ENCODE measurements at places on chromosomes 4 and X.
A peak's percentile ranks its signal among the peaks of the same experiment; 100 is the strongest.

GRCh38 chrX:71532078-71532752 lies 689 bp upstream of the OGT start:
- DNase-seq: peak; percentile 45

GRCh38 chr4:89258506-89258905 lies 49.1 kb downstream of the GPRIN3 start:
- DNase-seq: no peak

GRCh38 chr4:165393051-165393450 lies 14.2 kb downstream of the CPE start:
- no peak for DNase-seq

GRCh38 chr4:161585011-161585410 lies 578.8 kb downstream of the FSTL5 start:
- DNase-seq: no peak

DNA sequence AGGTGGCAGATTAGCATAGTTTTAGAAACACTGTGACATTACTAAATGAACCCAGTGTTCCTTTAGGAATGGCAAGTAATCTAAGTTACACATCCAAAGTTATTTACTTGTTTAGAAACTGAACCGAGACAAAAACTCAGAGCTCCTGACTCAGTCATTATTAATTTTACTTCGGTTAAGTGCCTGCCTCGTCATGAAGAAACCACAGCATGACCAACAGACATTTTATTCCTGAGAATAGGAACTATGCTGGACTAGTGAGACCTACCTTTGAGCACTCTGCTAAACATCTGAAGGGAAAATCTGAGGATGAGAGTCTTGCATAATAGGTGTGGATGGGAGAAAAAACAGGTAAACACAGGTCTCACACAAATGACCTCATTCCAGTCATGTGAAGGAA lies 2.5 kb downstream of the BEX1 start:
- no peak for DNase-seq

DNA sequence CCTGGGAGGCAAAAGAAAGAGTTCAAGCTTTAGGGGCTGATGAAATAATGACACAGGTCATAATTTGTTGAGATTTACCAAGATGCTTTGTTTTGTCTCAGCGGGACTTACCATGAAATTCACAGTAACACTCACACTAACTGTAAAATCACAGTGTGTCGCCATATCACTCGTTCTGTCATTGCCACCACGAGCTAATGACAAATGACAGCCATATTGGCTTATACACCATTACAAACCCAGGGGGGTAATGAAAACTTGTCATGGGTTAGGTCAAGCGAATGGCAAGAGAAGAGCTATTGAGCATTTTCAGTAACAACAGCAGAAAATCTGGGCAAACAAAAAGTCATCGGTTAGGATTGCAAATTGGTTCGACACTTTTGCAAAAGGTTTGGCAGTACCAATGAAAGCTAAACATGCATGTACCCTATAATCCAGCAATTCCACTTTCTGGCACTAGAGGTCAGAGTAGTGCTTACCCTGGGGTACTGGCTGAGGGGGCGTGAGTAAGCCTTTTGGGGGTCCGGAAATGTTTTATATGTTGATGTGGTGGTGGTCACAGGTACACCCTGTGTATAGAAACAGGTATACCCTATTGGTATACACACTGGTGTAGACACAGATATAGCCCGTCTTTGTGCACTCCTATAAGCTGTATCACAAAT lies 83.9 kb upstream of the RAI2 start:
- DNase-seq: peak; percentile 32

DNA sequence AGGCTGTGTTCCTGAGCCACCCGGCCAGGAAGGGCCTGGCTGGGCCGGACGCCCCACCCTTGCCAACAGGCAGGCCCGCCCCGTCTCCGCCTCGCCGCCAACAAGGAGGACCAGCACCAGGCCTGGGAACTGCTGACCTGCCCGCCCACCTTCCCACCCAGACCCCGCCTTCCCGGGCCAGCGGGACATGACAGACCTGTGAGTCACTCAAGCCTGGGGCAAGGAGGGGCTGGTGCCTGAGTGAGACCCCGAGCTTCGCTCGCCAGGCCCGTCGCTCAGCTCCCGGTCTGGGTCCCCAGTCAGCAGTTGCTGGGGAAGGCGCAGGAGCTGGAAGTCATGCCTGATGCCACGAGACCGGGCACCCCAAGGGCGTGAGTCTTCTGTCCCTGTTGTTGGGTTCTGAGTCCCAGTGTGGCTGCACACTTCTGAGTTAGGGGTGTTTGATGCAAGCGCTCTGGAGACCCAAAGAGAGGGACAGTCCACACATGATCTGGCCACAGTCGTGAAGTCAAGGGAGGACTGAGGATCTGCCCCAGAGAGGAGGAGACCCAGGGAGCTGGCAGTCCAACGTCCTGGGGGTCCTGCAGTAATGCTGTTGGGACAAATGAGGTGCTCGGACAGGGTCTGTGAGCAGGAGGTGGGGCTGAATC lies at the start of gene DNASE1L1:
TSS of gene DNASE1L1 (minus strand) at position 33 of the 650 bp plus-strand sequence. CDS start 3,686 bp downstream, outside the sequence.
- DNase-seq: no peak

DNA sequence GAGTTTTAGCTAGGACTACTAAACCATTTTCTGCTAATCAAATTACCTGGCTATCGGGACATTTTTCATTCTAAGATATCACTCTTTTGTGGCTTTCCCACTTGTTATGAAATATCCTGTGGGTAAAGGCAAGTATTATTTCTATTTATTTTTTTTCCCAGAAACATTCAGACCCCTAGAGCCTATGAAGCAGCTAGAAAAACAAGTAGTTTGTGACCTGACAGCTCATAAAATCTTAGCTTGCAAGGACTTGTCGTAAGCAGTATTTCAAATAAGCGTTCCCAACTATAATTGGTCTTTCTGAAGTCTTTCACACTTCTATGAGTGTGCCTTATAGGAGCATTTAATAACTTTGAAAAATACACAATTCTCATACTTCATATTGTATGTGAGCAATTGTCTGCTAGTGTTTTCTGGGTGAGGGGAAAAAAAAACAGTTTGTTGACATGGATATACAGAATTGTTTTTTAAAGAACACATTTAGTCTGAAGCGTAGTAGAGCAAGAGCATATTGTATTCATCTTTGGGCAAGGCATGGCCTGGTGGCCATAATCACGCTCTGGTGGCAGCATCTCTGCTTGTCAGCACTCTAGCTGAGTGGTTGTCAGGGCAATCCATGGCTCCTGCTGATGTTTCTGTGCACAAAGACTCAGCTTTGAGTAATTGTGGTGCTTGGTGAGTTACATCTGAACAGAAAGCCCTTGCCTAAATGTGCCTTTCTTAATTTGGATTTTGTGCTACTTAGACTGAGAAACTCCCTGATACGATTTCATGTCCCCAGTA lies 2.6 kb downstream of the MCUB start:
- peak; percentile 38 for DNase-seq

DNA sequence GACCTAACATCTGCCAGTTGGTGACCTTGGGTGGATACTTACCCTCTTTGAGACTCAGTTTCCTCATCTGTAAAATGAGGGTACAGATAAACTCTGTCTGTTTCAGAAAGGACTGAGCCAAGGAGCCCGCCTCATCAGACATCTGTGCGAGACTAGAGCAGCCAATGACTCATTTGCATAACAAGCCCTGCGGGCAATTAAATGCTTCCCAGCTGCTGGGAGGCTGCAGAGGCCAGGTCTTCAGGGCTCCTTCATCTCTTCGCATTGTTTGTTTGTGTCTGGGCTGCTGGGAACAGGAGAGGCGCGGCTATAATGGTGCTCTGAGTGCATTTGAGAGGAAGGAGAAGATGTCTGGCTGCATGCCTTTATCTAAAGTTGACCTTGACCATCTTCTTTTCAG lies 85.0 kb downstream of the ADRA2C start:
- no peak for DNase-seq

DNA sequence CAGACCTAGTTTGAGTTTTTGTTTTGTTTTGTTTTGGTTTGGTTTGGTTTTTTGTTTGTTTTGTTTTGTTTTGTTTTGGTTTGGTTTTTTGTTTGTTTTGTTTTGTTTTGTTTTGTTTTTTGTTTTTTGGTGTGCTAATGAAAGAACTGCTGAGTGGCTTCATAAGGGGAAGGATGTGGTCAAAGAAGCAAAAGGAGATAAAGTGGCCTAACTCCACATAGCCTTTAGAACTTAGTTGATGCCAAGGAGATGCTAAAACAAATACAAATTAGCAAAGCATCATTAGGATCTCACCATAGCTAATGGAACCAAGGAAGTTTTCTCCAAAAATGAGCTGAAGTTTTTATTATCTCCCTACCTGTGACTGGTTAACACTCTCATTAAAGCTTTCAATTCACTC lies 44.6 kb upstream of the TMEM164 start:
- no peak for DNase-seq

DNA sequence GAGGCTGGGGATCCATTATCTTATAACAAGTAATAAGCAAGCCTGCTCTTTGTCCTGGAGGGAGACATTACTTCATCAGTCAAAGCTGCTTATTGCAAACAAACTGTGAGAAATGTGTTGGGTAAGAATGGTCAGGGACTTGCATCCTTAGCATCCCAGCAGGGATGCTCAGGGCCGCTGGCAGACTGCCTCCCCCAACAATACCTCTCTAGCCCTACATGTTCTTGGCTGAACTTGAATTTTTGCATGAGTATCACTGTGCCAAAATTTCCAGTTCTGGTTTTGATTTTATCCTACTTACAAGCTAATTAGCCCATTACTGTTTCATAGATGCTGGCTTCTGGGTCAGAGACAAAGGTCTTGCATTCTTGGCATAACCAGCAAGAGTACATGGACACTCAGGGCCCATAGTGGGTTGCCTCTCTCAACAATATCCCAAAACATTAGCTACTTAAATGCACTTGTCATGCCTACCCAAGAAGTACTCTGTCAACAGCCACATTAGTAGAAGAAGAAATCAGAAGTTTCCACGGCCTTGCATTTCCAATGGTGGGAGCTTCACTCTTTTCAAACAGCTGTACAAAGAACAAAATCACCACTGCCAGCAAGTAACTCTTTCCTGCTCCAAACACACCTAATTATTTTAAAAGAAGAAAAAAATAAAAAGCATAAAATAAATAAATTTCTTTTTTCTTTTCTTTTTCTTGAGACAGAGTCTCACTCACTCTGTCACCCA lies 41.9 kb upstream of the NEUROG2 start:
- DNase-seq: no peak

All from OCI-LY7 (cell line).